ENCODE measurements at places on chromosomes 11 and 22.
A peak's percentile ranks its signal among the peaks of the same experiment; 100 is the strongest.

GRCh38 chr22:17633217-17633997 is 4.9 kb upstream of the ATP6V1E1 start:
- DNase-seq, result no peak

GRCh38 chr11:33620423-33621171 is 80.0 kb downstream of the C11orf91 start:
- DNase-seq, result no peak

DNA sequence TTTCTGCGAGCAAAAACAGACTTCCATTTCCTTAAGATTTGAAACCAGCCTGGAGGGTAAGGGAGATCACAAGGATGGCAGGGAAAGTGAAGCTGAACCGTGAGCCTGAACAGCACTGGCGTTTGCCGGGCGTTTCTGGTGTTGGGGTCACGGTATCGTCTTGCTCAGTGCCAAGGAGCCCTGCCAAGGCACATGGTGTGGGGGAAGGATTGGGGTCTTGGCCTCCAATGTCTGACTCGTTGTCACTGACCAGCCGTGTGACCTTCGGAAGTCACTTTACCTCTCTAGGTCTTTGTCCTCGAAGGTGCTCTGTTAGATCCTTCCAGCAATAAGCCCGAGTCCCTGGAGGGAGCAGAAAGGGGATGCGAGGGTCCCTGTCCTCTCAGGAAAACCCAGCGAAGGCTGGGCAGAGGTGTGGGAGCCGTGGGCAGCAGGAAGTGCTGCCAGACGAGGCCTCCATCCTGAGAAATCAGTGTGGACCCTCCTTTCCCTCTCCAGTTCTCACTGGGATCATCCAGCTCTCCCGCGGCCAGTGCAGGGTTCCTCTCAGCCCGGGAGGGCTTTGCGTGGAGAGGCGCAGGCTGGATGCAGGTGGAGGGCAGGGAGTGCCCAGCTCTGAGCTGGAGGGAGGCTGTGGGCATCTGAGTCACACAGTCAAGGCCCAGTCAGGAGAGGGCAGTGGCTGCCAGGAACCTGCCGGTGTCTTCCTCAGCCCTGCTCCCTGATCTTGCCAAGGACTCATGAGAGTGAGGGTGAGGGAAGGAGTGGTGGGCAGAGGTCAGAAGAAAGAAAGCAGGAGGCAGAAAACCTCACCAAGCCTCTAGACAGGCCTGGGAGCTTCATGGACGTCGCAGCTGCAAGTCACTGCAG is 18.9 kb downstream of the TOM1 start:
- DNase-seq, result no peak

GRCh38 chr11:74966651-74967050 is 17.6 kb downstream of the SPCS2 start:
- no peak for DNase-seq

DNA sequence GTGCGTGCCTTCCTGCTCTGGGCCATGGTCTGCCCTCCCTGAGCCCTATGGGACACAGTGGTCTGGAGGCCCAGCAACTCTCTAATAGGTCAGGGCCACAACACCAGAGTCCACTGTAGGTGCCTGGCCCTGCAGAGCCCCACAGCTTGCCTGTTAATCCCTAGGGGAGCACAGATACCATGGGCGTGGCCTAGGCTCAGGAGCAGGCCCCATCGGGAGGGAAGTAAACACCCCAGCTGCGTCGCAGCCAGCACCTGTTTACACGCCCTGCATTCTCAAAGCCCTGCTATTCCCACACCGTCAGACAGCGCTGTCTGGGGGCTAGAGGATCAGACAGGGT is 2.5 kb downstream of the KCTD17 start:
- no peak for DNase-seq

DNA sequence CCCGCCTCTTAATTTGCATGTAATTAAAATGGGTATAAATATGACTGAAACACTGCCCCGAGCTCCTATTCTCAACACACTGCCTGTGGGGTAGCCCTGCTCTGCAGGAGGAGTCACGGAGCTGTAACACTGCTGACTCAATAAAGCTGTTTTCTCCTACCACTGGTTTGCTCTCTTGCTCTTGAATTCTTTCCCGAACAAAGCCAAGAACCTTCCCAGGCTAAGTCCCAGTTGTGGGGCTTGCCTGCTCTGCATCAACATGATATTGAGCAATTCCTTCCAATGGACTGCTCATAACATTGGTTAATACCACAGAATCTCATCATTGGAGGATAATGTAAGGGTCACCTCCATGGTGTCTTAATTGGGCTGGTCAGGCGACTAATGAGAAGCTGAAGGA is 114.4 kb downstream of the FBXO7 start:
- no peak for DNase-seq

DNA sequence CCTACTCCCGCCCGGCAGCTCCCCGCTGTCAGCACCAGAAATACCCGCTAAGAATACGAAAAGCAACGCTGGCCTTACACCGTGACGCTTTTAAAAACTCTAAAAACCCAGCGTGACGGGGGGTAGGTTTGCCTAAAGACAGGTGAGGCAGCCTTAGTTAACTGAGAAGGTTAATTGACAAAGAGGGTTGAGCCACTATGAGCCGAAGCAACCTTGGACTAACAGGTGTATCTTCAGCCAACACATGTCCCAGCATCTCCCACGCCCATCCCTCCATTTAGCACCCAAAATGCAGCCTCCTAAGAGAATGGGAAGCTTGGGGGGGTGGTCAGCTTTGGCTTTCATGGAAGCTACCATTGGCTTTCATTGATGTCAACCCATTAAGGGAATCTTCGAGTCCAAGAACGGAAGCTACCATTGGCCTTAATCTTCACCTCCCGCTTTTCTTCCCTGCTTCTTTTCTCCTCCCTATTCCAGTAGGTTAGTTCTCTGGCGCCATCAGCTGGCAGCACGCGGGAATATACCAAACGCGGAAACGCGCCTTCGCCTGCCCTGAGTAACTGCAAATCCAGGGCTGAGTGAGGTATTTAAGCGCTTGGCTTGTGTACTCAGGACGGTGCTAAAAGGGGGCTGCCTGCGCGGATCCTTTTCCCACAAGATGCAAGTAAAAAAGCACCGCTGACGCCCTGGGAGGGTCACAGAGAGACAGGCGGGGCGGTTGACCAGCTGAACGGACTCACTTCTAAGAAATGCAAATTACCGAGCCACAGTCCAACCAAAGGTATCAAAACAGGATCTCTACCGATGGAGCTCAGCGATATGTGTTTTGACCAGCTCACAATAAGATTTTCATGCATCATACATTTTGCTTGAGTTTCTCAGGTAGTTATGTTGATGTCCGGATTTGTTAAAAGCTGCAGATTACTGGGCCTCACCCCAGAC is 38.5 kb upstream of the GLYATL1 start:
- peak; percentile 21 for DNase-seq

- DNase-seq, result no peak
Observed at GRCh38 chr22:29838599-29838956, 504 bp upstream of the ASCC2 start.

- DNase-seq, result no peak
Observed at GRCh38 chr11:75852406-75853017, 37.5 kb downstream of the UVRAG start.

- no peak for DNase-seq
Observed at GRCh38 chr11:61297746-61298145, 2.6 kb upstream of the VWCE start.

GRCh38 chr11:36817336-36817965 is 219.4 kb upstream of the RAG2 start:
- DNase-seq, result no peak

- DNase-seq, result no peak
Observed at GRCh38 chr11:106208760-106209159, 131.3 kb downstream of the AASDHPPT start.

DNA sequence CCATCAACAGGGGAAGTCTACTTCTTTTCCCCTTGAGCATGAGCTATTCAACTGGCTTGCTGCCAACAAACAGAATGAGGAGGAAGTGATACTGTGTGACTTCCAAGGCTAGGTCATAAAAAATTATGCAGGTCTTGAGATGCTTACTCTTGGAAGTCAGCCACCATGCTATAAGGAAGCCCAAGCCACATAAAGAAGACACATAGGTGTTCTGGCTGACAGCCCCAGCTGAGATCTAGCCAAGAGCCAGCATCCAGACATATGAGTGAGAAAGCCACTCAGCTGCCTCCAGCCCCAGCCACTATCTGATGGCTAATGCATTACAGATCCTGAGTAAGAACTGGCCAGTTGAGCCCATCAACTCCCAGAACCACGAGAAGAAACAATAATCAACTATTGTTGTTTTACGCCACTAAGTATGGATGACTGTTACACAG is 31.0 kb upstream of the PPP2R1B start:
- DNase-seq, result no peak

GRCh38 chr22:19686946-19687345 is 27.4 kb upstream of the SEPTIN5 start:
- DNase-seq, result no peak

GRCh38 chr11:112797648-112798293 is 163.4 kb upstream of the NCAM1 start:
- peak; percentile 10 for DNase-seq

- no peak for DNase-seq
Observed at GRCh38 chr11:65592858-65593517, 2.6 kb downstream of the KCNK7 start.

- no peak for DNase-seq
Observed at GRCh38 chr22:46075764-46076531, 74.4 kb upstream of the PPARA start.

DNA sequence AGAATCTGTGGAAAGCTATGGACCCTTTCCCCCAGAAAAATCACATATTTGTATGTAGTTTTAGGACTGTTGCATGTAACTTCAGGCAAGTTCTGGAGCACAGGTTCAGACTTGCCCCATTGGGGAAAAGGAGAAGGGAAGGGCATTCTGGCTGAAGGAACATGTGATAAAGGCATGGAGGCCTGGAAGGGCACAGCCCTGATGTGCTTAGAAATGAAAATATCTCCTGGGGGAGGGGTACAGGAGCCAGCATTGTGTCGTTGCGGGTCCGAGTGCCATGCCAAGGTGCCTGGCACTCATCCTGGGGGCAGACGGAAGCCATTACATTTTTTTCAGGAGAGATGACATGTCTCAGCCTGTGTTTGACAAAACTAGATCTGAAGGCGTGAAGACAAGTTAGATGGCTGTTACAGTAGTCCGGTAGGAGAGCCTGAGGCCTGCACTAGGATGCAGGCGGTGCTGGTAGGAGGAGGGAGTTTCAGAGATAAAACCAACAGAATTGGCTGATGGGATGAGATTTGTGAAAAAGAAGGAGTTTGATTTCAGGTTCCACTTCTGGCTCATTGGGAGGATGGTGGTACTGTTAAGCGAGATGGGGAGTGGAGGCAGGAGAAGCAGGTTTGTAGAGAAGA is 96.9 kb downstream of the TEAD1 start:
- no peak for DNase-seq

DNA sequence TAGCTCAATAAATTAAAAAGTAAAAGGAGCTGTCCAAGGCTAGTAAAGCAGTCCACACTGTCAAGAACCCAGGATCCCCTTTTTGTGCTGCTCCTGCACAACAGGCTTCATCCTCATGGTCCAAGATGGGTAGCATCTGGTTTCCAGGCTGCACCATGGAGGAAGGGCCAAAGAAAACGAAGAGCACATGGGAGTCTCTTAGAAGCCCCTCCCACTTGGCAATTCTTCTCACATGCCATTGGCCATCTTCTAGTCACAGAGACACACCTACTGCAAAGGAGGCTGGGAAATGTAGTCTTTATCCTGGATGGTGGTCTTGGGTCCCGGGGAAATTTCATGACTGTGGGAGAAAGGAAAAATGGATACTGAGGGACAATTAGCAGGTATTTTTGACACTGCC is 37.8 kb downstream of the PRR5L start:
- DNase-seq, result no peak

- no peak for DNase-seq
Observed at GRCh38 chr11:117444711-117445658, 117.3 kb downstream of the CEP164 start.

DNA sequence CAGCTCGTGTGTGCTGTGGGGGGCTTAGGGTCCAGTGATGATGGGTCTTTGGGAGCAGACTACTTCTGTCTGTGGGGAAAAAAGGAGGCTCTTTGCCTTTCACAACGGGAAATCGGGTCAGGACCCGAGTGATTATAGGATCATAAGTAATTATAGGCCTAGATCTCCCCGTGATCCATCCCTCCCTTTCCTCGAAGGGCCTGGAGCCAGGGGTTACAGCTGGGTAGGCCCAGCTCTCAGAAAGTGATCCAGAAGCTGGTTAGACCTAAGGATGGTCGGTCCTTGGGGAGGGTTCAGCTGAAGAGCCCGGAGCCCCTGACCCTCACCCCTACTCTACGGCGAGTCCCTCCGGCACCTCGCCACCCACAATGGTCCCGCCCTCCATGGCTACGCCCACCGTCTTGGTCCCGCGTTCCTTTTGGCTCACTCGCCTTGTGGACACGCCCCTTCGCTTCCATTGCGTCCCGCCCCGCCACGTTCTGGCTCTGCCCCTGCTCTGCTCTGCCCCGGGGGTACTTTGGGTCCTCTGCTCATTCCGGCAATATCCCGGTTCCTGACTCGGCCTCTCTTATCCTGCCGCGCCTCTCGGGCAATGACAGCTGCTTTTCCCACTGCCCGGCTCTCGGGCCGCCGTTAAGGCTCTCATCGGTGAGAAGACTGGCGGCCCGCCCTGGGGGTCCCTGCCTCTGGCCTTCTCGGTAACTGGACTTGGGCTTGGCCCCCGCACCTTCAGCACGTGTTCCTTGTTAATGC is 5.0 kb downstream of the IGSF22 start:
- peak; percentile 85 for DNase-seq

DNA sequence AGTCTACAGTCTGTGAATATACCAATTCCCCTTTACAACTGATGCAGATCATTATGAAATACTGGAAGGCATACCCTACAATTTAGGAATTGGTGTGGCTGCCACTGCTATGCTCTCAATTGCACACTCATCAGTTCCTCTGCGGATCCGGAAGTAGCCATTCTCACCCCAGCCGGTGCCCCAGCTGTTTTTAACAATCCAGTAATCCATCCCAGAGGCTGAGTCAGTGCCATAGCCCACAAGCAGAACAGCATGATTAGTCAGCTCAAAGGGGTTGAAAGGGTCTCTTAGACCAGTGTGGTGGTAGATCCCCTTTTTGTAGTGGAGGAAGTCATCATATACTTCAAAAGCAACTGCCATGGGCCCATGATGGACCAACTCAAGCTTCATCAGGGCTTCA is 43.6 kb downstream of the CTSC start:
- no peak for DNase-seq

DNA sequence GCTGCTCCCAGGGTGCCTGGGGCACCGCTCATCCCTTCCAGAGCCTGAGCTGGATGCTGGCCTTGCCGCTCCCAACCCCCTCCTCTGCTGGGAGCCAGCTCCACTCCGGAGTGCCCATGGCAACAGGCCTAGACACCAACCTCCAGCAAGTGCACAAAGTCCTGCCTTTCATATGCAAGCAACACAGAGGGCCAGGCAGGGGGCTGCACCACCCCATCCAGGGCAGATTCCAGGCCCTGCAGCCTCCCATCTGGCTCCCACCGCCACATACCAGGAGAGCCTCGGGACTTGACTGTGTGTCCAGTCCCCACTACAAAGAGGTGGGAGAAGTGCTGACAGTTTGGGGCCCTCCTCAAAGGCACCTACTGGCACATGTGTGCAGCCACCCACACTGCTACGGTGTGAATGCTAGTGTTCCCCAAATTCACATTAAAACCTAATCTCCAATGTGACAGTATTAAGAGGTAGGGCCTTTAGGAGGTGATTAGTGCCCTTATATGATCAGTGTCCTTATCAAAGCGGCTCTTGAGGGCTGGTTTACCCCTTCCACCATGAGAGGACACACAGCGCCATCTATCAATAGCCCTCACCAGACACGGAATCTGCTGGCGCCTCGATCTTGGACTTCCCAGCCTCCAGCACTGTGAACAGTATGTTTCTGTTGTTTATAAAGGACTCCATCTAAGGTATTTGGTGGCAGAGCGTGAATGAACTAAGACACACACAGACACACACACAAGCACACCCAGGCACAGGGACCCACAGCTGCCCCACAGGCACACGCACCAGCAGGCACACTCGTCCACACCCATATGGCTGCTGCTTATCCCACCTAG is 16.2 kb downstream of the ARVCF start:
- DNase-seq, result no peak
